ENCODE measurements at places on chromosomes 7 and 10.

GRCh38 chr10:28367929-28368484 is 65.1 kb upstream of the MPP7 start:
- DNase-seq, result peak; percentile 56

GRCh38 chr7:4699841-4700240 is 17.7 kb downstream of the FOXK1 start:
- DNase-seq, result no peak

DNA sequence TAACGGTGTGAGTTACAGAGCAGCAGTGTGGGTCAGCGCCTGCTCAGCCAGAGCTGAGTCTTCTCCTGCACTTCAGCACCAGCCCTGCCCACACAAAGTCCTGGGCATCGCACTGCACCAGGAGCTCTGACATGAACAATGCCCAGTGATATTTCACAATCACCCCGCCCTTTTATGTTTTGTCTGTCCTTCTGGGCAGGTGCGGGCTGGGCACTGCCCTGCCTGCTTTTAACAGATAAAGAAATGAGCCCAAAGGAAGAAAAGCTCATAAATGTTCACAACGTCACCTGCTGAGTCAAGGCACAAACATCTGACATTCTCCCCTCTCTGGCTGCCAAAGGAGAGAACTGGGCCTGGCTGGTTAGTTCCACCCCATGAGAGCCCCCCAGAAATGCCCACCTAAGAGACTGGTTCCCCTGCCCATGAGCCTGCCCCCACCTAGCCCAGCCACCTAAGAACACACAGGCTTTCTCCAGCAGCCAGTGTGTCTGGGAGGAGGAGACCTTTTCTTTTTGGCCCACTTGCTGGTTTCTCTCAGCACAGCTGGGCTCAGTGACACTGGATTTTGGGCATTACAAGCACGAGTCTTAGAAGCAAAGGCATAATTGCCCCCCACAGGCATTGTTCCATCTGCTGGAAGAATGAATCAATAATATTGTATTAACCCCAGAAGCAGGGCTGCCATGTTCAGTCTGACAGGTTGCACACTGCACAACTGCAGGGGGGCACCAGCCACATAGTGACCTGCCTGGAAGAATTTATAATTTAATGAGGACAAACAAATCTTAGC is 22.3 kb downstream of the CALML3 start:
- no peak for DNase-seq

- no peak for DNase-seq
These were observed 256.5 kb downstream of the FRMD4A start for GRCh38 chr10:14074062-14074884.

DNA sequence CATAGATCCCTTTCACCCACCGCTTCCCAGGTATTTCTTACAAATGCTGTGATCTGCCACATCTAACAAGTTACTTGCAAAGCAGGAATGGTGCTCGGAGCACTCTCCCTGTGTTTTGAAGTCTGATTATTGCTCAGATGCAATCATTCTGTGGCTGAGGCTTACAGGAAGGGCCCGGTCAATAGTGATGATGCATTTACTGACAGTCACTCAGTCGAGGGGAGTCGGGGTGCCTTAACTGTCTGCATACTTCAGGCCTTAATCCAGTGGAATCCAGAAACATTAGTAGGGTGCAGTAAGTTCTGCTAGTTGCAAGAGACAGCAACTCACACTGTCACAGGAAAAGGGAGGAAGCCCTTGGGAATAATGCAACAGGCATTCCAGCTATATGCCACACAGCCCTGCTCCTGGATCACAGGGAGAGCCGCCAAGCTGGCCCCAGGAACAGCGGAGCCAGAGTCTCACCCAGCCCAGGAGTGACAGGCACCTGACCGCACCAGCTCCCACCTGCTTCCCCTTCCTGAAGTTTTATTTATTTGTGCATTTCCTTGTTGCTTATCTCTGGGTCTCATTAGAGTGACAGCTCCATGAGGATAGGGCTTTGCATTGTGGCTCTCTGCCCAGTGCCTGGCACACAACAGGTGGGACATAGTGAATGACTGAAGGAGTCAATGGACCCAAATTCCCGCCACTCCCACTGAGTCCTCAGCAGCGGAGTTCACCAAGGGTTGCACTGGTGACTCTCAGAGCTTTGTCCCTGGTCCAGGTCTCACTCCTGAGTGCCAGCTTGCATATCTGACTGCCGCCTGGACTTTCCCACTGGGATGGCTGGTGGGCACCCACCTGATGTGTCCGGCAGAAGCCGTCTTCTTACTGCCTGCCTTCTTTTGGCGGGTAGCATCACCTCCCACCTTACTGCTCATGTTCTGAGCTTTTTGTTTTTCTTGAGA is 212.5 kb upstream of the SH2B2 start:
- no peak for DNase-seq

DNA sequence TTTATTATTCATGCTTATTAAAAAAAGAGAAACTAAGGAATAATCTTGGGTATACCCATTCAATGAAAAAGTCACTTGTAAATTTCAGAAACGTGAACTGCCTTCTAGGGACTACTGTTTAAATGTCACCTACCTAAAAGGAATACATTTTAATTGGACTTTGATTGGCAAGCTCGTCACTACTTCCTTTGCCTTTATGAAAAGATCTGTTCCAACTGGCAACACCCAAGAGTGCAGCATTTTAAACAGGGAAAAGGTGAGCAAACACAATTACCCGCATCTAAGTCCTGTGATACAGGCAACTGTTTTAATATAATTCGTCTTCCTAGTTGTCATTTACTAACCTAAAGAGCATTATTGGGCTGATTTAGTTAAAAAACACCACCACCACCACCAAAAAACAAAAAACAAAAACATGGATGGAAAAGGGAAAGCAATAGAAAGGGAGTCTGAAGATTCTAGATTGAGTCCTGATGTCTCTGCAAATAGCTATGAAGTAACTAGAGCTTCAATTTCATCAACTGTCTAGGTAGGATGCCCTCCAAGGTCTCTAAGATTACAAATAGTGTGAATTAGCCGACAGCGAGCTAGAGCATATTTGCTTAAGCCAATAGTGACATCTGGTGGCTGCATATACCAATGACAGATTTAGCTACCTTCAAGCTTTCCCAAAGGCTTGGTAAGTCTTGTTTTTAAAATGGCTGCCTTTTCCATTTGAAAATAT is 33.8 kb upstream of the ICA1 start:
- DNase-seq, result no peak

DNA sequence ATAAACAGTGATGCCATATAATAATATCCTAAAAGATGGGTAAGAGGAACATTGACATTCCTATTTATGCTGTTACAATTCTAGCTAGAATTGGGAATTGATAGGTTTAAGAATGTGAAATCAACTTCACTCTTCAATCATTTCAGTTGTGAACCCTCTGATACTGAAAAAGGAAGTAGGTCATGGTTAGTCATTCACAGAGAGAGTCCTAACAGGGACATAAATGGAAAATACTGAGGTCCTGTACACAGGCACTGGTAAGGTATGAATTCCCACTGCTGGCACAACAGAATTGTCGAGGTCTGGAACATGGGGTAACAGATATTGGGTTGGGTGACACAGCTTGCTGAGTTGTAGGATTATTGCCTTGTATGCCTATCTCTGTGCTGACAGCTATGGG is 289.4 kb upstream of the LRRN3 start:
- no peak for DNase-seq

DNA sequence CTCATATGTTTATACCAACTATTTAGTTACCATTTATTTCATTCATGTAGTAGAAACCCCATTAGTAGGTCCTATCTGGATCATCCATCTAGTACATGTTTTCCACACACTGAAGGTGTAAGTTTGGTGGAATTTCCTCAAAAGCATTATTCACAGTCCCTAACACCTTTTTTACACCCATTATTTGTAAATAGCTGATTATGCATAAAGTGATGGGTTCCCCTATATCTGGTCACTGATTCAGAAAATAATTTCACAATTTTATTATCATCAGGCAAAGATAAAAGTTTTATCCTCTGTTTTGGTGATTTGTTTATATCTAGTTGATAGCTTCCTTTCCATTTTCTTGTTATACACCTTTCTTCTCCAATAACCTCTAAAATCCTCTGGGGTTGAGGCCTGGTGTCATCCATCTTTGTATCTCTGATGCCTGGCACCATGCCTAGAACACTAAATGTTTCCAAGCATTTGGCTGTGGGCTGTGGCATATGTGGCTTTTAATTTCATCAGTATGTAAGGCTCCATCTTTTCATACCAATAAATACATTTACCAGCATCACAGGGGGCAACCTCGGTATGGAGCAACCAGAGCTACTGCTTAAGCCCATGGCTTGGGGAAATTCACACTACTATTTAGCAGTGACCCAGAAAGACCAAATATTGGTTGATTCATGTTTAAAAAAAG is 1089.5 kb upstream of the LRRN3 start:
- no peak for DNase-seq
